ENCODE measurements at places on chromosomes 3 and 15. TPM values are rescaled to one million over a fixed set of nuclear protein-coding genes. Genes with fewer than 3 reads are reported as not detected.

DNA sequence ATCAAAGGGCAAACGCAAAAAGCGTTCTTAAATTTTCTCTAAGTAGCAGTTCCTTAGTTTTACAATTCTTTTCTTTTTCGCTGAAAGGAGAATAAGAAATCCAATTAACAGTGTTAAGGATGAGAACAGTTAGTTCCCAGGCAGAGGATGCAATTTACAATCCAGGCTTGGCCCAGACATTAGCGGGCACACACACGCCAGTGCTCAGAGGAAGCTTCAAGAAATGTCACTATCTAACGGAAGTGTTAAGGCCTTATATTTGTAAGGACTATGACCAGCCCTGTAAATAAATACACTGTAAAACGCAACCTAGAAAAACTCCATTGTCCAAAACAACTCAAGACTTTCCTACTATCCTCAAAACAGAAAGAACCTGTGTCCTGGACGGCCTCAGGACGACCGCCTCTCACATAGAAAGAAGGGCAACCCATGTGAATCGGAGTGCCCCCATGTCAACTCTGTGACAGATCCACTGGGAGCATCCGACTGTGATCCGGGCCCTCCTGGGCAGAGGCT is 1.3 kb downstream of the ACAP2 start:
- no peaks in the 10 kb centered on the region for H3K36me3 ChIP-seq
- no peaks in the 10 kb centered on the region for H3K27me3 ChIP-seq
- H3K27ac ChIP-seq, result peak overlapping the region; percentile 75
- peaks cover 11% of the 10 kb centered on the region for H3K4me1 ChIP-seq
- DNase-seq, result no peak
- peak overlapping the region; percentile 94 for H3K4me3 ChIP-seq

GRCh38 chr15:69337138-69337537 is 38.4 kb downstream of the PAQR5 start:
- H3K27ac ChIP-seq, result no peak overlapping the region
- no peaks in the 10 kb centered on the region for H3K36me3 ChIP-seq
- H3K4me1 ChIP-seq, result no peaks in the 10 kb centered on the region
- H3K27me3 ChIP-seq, result no peaks in the 10 kb centered on the region
- peak; percentile 29 for DNase-seq
- H3K4me3 ChIP-seq, result no peak overlapping the region

DNA sequence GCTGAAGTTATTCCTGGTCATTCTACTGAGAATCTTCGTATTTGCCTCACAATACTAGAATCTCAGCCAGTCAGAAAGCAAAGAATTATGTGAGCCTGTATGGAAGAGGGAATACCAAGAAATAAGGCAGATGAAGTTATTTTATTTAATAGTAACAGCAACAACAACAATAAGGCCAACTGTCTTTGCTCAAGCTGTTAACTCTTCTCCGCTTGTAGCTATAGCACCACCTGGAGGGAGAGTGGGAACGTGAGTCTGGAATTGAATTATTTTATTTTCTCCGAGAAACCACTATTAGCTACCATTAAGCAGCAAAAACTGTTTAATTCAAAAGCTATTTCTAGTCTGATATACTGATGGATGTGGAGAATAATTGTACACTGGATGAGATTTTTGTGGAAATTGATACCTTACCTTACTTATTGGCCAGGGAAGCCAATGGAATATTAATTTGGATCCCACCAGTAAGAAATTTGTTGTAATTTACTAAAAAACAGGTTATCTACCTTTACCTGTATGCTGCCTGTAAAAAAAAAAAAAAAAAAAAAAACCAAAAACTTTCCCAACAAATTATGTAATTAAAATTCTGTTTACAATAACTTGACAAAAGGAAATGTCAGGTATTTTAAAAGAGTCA is 50.1 kb downstream of the CALML4 start:
- H3K4me1 ChIP-seq, result no peaks in the 10 kb centered on the region
- no peak overlapping the region for H3K4me3 ChIP-seq
- peak; percentile 40 for DNase-seq
- no peak overlapping the region for H3K27ac ChIP-seq
- H3K27me3 ChIP-seq, result no peaks in the 10 kb centered on the region

- no peaks in the 10 kb centered on the region for H3K36me3 ChIP-seq
- DNase-seq, result no peak
- H3K27me3 ChIP-seq, result no peaks in the 10 kb centered on the region
- H3K27ac ChIP-seq, result no peak overlapping the region
- H3K4me1 ChIP-seq, result peaks cover 7% of the 10 kb centered on the region
- no peak overlapping the region for H3K4me3 ChIP-seq
Observed at GRCh38 chr3:29319262-29319661, 38.4 kb downstream of the RBMS3 start.

- no peaks in the 10 kb centered on the region for H3K27me3 ChIP-seq
- no peak overlapping the region for H3K27ac ChIP-seq
- DNase-seq, result no peak
- no peaks in the 10 kb centered on the region for H3K4me1 ChIP-seq
Observed at GRCh38 chr3:30122359-30122758, 484.0 kb upstream of the TGFBR2 start.

- peaks cover 18% of the 10 kb centered on the region for H3K27me3 ChIP-seq
- peaks cover 7% of the 10 kb centered on the region for H3K4me1 ChIP-seq
- no peak for DNase-seq
- no peak overlapping the region for H3K4me3 ChIP-seq
- no peak overlapping the region for H3K27ac ChIP-seq
Observed at GRCh38 chr15:92653836-92654539, 1.6 kb downstream of the FAM174B start.

GRCh38 chr3:25156626-25157025 is 271.4 kb upstream of the RARB start:
- peak overlapping the region; percentile 70 for H3K27ac ChIP-seq
- H3K36me3 ChIP-seq, result no peaks in the 10 kb centered on the region
- peak; percentile 89 for DNase-seq
- H3K4me3 ChIP-seq, result no peak overlapping the region

DNA sequence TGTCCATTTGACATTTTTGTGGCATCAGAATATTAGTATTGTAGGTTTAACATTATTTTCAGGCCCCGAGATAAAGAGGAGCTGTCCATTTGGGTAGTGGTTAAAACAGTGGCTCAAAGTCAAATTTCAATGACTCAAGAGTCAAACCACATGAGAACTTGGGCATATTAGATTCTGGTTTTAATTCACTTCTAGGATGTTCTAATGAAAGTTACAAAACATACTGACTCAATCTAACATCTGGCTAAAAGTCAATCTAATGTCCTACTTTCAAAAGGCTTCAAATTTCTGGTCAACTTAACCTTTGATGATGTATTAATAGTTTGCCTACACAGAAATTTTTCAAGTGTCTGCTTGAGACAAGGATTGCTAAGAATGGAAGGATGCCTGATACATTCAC is 112.4 kb downstream of the ABI3BP start:
- H3K27ac ChIP-seq, result no peak overlapping the region
- H3K4me3 ChIP-seq, result no peak overlapping the region

GRCh38 chr3:71125738-71126137 is 457.8 kb downstream of the FOXP1 start:
- no peaks in the 10 kb centered on the region for H3K36me3 ChIP-seq
- no peak overlapping the region for H3K27ac ChIP-seq
- DNase-seq, result no peak
- H3K4me3 ChIP-seq, result no peak overlapping the region
- peaks cover 33% of the 10 kb centered on the region for H3K4me1 ChIP-seq

GRCh38 chr3:158097593-158098308 is 8.5 kb downstream of the SHOX2 start:
- no peaks in the 10 kb centered on the region for H3K36me3 ChIP-seq
- no peak for DNase-seq
- peak overlapping the region; percentile 56 for H3K4me3 ChIP-seq
- peaks cover 98% of the 10 kb centered on the region for H3K27me3 ChIP-seq
- peaks cover 10% of the 10 kb centered on the region for H3K4me1 ChIP-seq
- H3K27ac ChIP-seq, result no peak overlapping the region

- H3K4me1 ChIP-seq, result no peaks in the 10 kb centered on the region
- no peak for DNase-seq
- H3K4me3 ChIP-seq, result no peak overlapping the region
- no peaks in the 10 kb centered on the region for H3K27me3 ChIP-seq
- no peaks in the 10 kb centered on the region for H3K36me3 ChIP-seq
- H3K27ac ChIP-seq, result no peak overlapping the region
Observed at GRCh38 chr3:36662626-36663025, 101.7 kb downstream of the DCLK3 start.

DNA sequence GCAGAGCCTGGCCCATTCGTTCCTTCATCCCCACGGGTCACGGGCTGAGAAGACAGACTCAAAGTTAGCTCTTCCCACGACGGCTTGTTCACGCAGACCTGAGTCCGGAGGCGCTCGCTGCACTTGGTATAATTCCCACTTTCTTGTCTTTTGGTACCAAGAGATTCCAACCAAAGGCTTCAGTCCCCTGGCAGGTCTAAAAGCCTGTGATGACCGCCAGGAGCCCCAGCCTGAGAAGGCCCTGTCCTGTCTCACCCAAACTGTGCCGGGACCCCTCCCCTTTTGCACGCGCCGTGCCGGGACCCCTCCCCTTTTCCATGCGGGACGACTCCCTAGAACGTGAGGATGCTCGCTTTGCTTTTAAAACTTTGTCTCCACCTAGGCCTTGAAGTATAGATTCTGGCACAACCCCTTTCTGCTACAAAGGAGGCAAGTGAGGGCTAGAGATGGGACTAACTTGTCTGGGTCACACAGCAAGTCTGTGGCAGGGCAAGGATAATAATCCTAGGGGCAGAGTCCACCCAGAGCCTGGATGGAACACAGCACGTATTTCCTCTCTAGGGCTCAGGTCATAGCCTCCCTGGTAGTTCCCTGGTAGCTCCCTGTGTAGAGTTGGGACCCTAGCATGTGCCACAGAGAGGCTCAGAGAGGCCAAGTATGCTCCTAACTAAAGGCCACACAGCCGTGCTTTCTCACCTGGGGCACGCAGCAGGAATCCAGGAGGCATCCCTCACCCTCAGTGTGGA is 211.3 kb downstream of the XXYLT1 start:
- no peaks in the 10 kb centered on the region for H3K36me3 ChIP-seq
- no peak for DNase-seq
- H3K27ac ChIP-seq, result no peak overlapping the region
- no peak overlapping the region for H3K4me3 ChIP-seq
- H3K4me1 ChIP-seq, result no peaks in the 10 kb centered on the region

DNA sequence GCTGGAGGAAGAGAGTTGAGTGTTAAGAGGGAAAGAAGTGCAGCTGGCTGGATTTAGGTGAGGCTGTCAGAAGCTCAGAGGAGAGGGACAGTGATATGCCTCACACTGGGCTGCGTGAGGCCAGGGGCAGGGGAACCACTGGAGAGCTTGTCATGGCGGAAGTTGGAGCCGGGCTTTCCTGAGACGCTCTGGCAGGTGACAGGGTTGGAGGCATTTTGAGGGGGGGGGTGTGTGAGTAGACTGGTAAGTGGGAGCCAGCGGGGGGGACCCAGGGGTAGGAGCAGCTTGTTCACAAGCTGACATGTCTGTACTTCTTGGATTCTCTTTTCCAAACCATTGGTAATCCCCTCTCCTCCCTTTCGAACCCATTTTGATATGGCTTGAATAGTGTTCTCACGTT is 331.5 kb upstream of the RGMA start:
- H3K4me1 ChIP-seq, result no peaks in the 10 kb centered on the region
- H3K36me3 ChIP-seq, result no peaks in the 10 kb centered on the region
- no peak overlapping the region for H3K27ac ChIP-seq
- H3K4me3 ChIP-seq, result no peak overlapping the region
- no peak for DNase-seq

DNA sequence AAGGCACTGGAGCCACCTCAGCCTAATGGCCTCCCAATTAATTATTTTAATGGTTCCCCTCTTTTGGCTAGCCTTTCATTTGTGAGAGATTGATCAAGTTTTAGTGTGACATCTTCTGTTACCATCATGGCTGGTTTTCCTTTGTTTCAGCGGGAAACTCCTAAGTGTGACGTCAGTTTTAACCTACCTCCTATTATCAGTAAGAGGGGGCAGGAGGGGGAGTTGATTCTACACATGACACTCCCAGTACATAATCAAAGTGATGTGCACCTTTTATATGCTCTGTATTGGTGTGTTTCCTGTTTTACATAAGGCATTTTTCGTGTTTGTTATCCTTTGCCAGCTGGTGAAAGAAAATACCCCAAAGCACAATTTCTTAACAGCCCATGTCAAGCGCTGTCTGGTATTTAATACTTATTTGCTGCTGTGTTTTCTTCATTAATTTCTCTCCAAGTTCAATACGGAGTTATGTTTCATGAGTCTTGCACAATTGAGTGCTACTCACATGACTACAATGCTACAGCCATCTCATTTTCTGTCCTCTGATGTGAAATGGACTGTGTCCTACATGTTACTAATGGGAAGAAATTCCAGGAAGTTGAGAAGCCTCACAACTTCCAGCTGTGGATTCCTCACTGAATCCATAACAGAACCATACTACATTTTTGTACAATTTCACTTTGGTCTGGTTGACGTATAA is 52.2 kb upstream of the POLR2M start:
- no peak overlapping the region for H3K4me3 ChIP-seq
- H3K27ac ChIP-seq, result no peak overlapping the region
- no peak for DNase-seq
- H3K4me1 ChIP-seq, result no peaks in the 10 kb centered on the region
- no peaks in the 10 kb centered on the region for H3K27me3 ChIP-seq

GRCh38 chr3:46863261-46863782 is at the start of gene MYL3:
Gene MYL3, minus strand, starts transcription at chr3:46863444. Its CDS starts 54 bp downstream, at chr3:46863390.
- peaks cover 2% of the 10 kb centered on the region for H3K27me3 ChIP-seq
- no peak within 1 kb of the TSS for H3K4me3 ChIP-seq
- no peak for DNase-seq
- H3K36me3 ChIP-seq, result no peaks in the 10 kb centered on the region
- no peak within 1 kb of the TSS for H3K27ac ChIP-seq

DNA sequence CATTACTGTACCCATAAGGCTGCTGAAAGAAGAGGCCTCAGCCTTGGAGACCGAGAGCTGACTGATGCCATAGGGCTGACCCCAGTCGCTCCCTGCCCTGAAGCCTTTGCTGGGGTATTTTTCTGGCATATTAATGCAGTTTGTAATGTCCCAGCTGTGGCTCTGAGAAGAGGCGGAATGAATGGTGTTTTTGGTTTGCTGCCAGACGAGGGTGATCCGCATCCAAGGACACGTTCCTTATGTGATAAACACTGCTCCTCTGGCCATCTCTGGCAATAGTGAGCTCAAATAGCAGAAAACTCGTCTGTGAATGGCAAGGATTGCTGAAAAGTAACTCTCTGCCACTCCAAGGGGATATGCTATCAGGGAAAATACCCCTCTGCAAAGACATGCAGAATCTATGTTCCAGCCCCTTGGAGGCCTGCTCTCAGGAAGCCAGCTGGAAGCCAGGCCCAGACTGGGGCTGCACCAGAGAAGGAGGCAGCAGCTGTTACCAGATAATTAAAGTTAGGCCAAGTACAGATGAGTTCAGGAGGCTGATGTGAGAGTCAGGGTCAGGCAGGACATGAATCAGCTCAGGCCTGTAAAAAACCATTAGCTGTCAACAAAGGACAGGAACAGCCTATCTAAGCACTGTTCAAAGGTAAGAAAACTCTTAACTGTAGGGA is 28.9 kb upstream of the KLHL6 start:
- no peak overlapping the region for H3K4me3 ChIP-seq
- no peak overlapping the region for H3K27ac ChIP-seq
- peaks cover 8% of the 10 kb centered on the region for H3K27me3 ChIP-seq
- no peaks in the 10 kb centered on the region for H3K36me3 ChIP-seq
- no peak for DNase-seq

SPCS1 gene
- total RNA-seq, result 119 TPM

ALDH1A3 gene
- 0.55 TPM for total RNA-seq

GNAI2 gene
- 380 TPM for total RNA-seq

OR5K2 gene
- not detected for total RNA-seq

SPESP1 gene
- total RNA-seq, result not detected

APBA2 gene
- total RNA-seq, result 12.7 TPM
